ENCODE measurements at places on chromosomes 4 and X.

DNA sequence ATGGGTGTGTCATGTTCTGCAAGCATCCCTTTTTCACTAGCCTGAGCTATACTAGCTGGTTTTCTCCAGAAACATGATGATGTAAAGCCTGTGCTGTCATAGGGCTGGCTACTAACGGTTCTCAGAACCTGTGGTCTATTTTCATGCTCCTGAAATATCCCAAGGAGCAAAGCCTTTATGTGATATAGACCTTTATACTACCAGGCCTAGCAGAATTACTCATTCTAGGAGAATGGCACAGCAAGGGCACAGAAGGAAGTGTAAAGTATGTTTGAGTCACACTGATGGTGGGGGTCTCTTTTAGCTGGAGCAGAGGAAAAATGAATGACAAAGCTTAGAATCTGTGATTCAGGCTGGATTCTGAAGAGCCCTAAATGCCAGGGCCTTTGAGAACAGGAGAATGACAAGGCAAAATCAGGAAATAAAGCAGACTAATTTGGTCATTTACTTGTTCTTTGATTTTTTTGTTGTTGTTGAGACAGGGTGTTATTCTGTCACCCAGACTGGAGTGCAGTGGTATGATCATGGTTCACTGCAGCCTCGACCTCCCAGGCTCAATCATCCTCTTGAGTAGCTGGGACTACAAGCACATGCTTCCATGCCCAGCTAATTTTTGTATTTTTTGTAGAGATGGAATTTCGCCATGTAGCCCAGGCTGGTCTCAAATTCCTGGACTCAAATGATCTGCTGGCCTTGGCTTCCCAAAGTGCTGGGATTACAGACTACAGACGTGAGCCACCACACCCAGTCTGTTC is 11.8 kb downstream of the TCEAL1 start:
- DNase-seq: no peak

GRCh38 chr4:145557720-145558119 is 61.5 kb upstream of the MMAA start:
- peak; percentile 53 for DNase-seq

- DNase-seq: no peak
These were observed 258.7 kb upstream of the SLC7A11 start for GRCh38 chr4:138500869-138501268.

DNA sequence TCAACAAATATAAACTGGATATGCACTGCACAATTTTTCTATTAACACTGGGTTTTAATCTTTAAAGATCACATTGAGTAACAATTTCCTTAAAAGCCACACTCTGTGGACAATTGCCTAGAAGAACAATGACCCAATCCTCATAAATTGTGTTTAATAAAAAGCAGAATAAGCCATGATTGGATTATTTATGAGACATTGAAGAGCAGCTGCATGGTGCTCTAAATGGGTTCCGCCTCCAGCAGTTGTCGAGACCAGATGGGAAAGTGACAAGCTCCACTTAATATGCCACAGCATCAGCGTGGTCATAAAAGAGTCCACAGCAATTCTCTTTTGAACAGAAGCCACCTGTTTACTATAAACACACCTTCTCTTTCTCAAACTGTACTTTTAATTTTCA is 635.2 kb upstream of the FRG1 start:
- no peak for DNase-seq

DNA sequence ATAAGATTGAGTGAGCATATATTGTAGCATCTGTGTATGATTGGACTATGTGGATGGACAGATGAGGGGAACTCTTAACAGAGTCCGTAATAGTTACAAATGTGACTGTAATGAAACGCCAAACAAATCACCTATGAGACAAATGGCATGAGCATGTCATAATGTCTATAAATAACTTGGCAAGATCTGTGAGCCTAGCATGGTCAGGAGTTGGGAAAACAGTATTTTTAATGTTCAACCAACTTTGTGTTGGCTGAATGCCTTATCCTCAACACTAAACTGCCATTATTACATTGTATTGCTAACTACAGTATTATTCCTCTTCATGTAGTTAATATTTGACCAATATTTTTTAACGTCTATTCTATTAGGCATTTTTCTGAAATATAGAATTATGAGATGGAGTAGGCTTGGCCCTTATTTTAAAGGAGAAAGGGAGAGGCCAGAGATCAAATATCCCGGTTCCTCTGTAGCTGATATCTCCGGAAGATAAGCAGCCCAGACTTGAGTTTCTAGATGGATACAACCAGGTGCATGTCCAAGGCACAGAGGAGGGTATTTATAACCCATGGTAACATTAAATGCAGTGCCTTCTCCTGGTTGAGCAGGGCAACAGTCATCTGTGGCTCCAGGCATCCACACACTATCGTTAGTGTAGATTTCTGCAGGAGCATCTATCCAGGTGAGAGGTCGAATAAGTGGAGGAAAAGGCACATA is 32.7 kb downstream of the PF4 start:
- DNase-seq: no peak

DNA sequence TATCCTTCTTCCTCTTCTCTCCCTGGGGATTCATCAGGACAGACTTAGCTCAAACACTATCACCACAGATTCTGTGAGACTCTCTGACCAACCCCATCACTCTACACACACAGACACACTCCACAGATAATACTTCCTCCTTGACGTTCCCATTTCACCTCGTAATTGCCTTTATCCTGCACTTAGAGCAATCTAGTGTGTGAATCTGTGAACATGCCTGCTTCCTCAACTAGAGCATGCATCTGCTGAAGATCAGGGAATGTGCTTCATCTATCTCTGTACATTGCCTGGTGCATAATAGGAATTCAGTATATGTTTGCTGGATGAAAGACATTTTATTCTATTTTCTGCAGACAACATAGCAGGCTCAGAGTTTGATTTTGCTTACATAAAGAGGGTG is 25.1 kb upstream of the HS6ST2 start:
- DNase-seq: no peak

GRCh38 chrX:153802513-153803045 is 8.1 kb downstream of the SSR4 start:
- DNase-seq: no peak

DNA sequence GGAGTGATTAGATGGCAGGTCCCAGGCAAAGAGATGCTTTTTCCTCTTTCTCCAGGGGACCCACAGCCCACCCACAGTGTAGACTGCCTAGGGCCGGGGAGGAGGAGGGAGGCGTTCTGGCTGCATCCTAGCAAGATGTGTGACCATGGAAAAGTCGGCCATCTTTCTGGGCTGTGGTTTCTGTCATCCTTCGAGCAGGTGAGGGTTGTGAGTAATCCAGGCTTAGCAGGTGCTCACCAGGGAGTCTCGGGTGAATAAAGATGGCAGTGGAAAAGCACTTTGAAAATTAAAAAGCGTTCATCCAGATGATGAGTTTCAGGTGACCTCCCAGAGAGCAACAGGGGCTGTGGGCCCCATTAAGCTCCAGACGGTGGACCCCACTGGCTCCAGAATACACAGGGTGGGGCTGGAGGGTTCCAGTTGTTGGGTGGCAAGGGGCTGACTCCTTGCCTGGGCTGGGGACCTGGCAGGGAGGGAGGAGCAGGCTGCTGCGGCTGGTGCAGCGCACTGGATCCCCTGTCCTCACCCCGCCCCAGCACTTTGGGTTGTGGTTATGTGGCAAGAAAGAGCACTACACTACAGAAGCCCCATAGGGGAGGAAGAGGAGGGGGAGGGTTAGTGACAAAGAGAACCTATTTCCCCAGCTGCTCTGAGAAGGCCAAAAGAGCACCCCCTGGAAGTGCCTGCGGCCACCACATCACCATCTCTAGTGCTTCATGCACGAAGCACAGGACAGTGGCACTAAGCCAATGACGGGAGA is 23.7 kb downstream of the ELF4 start:
- DNase-seq: peak; percentile 72

- no peak for DNase-seq
These were observed 2156.4 kb downstream of the PCDH7 start for GRCh38 chr4:32876546-32876945.

GRCh38 chr4:8710946-8711345 is 118.4 kb downstream of the CPZ start:
- DNase-seq: no peak

- DNase-seq: peak; percentile 21
These were observed 568 bp downstream of the FHDC1 start for GRCh38 chr4:152936446-152937335.

DNA sequence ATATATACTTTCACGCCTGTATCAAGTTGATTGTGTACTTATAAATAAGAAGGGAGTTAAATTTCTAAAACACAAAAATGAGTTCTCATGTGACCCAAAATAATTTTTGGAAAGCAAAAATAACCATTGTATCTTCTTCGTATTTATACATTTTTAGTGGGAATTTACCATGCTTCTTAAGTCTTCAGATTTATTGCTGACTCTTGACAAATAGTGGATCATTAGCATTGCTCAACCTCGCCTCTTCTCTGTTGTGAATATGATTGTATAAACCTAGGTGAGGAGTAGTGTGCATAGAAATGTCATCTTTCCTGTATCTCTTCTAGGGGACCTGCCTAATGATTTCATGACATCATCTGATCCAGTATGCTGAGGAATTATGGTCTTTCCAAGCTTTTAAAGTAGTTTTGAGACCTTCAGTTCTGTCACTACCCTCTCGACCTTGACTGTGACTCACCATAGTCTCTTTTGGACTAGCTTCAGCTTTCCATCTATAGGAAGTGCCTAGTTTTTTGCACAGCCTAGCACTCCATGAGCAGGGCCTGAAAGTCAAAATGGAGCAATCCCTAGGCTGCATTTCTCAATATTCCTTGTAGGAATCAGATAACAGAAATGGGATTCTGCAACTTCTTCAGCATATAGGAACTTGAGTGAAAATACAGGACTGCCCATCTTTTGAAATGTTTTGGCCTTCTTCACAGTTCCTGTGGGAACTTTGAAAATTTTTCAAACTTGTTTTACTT is 157.6 kb downstream of the ARX start:
- DNase-seq: no peak

GRCh38 chr4:68373513-68373912 is 23.6 kb upstream of the YTHDC1 start:
- peak; percentile 65 for DNase-seq

- DNase-seq: no peak
These were observed 98.4 kb downstream of the EFNB1 start for GRCh38 chrX:68927178-68927577.

- DNase-seq: peak; percentile 85
These were observed 16.8 kb downstream of the FGFR3 start for GRCh38 chr4:1809754-1810502.

DNA sequence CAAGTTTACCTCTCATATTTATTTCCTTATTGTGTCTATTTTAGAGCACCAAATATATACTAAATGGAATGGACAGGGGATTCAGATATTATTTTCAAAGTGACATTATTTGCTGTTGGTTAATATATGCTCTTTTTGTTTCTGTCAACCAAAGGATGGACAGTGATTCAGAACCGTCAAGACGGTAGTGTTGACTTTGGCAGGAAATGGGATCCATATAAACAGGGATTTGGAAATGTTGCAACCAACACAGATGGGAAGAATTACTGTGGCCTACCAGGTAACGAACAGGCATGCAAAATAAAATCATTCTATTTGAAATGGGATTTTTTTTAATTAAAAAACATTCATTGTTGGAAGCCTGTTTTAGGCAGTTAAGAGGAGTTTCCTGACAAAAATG is 6.2 kb downstream of the FGB start:
- DNase-seq: no peak

GRCh38 chr4:8675383-8675782 is 82.8 kb downstream of the CPZ start:
- no peak for DNase-seq

Data from stimulated activated naive CD8-positive, alpha-beta T cell treated with anti-CD3 and anti-CD28 coated beads, Interleukin-15, Interleukin-2, amounts not matched to agents 100 U/mL and 50 U/mL, for 24 hours (primary cell).